ENCODE measurements at places on chromosomes 2 and 18.

DNA sequence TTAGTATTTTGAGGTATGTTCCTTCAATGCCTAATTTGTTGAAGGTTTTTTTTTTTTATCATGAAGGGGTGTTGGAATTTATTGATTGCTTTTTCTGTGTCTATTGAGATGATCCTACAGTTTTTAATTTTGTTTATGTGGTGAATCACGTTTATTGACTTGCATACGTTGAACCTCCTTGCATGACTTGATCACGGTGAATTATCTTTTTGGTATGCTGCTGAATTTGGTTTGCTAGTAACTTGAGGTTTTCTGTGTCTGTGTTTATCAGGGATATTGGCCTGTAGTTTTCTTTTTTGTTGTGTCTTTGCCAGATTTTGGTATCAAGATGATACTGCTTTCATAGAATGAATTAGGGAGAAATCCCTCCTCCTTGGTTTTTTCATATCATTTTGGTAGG is 23.9 kb downstream of the CLIP4 start:
- no peak for DNase-seq

DNA sequence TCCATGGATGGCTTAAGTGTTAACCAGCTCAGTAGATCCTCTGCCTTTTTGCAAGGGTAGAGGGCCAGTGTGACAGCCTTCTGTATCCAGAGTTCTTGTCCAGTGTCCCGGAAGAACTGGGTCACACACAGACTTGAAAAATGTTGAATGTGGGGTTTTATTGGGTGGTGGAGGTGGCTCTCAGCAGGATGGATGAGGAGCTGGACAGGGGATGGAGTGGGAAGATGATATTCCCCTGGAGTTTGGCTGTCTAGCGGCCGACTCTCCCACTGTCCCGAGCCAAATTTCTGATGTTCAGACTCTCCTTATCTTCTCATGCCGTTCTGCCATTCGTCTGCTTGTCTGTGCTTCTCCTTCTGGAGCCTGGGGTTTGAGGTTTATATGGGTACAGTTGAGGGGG is 72.6 kb downstream of the MYO3B start:
- DNase-seq: no peak

DNA sequence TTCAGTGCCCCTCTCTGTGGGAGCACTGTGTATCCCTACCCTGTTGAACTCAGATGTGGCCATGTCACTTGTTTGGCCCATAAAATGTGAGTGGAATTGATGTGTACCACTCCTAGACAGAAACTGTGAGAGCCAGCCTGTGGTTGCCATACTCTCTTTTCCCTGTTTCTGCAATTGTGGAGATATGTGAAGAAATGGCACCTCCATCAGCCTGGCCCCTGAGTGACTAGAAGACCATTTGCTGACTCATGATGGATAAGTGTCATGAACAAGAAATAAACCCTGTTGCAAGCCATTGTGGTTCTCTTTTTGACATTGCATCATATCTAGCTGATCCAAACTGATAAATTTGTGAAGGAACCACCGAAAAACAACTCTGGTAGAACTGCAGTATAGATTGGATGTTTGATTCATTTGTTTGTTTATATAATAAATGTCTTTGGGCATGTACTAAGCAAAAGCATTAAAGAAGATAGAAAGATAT is 214.5 kb upstream of the FBXO11 start:
- no peak for DNase-seq

- no peak for DNase-seq
Measured at GRCh38 chr2:3430740-3431490, 51.4 kb downstream of the TRAPPC12 start.

DNA sequence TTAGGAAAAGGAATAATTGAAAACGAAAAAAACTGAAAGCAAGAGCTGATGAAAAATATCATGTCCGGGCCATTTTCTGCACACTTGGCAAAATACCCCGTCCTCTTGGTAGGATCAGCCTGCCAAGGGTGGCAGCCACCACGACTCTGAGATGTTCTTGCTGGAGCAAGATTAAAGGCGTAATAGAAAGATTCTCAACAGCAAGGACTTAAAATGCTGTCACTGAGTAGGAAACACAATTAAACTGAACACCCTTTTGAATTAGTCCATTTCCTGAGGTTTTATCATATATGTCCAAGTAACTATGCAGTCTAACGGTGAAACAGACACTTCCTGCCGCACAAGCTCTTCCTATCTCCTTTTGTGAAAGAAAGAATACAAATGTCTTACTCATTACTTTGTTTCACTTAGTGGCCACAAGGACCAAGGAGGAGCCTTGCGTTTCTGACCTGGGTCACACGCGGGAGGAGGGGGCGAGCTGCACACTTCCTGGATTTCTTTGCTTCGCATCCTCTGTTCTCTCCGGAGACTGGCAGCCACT is 222.7 kb downstream of the PIEZO2 start:
- DNase-seq: no peak

DNA sequence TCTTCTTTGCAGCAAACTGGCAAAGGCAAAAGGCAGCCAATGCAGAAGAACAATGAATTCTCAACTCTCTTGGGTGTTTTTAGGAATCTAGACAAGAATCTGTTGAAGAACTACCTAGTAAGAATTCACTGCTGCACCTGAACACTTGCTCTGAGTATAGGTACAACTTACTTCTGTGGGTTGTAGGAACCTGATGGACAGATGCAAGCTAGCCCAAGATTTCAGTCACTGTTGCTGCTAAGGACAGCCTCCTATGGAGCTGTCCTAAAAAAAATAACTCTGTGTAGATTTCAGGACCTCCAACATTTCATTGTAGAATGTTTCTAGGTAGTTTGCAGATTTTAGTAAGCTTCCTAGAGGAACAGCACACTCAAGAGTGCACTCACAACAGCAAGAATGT is 363.5 kb downstream of the CBLN2 start:
- DNase-seq: no peak

GRCh38 chr2:239871481-239872435 is 153.4 kb downstream of the NDUFA10 start:
- no peak for DNase-seq

- DNase-seq: no peak
Measured at GRCh38 chr2:112055730-112056625, 909 bp downstream of the TMEM87B start.

DNA sequence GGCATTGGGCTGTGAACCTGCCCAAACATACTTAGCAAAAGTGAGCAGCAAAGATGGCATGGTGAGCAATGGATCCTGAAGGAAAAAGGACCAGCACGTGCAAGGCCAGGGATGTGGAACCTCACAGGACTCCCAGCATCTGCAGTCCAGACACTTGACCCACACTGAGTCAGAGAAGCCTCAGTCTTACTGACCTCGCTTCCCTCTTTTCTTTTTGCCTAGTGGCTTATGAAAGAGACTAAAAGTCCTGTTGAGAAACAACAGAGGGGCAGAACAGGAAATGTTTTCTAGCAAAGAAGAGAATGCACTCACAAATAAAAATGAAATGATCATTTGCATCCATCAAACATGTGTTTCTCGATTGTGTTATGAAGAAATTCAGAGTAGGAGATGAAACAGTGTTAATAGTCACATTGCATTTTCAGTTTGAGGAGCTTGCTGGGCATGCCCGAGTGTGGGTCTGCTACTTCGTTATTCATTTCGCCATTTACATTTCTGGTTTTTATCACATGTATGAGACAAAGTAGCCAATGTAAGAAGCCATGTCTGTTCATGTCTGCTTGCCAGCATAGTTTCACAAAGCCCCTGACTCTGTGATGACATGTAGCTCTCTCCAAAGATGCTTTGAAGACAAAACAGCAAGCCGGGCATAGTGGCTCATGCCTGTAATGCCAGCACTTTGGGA is 118.4 kb downstream of the INO80D start:
- DNase-seq: no peak

GRCh38 chr2:108621687-108622681 is 87.7 kb downstream of the LIMS1 start:
- no peak for DNase-seq

- no peak for DNase-seq
Measured at GRCh38 chr18:36017232-36017631, 44.8 kb downstream of the RMP24 start.

DNA sequence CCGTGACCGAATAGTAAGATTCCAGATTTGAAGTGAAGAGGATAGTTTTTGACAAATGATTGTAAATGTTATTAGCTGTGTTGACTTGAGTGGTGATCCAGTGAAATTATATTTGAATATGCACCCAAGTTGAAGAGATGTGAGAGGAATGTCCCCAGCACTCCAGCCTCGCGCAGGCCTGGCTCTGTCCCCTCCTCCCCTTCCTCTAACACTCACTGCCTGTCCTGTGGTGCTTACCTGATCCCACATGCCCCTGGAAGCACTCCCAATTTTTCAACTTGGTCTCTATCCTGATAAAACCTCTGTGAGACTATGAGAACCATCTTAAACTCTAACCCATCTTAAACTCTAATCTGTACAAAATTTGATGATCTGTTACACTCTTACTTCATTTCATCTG is 154.7 kb upstream of the LRP1B start:
- no peak for DNase-seq

DNA sequence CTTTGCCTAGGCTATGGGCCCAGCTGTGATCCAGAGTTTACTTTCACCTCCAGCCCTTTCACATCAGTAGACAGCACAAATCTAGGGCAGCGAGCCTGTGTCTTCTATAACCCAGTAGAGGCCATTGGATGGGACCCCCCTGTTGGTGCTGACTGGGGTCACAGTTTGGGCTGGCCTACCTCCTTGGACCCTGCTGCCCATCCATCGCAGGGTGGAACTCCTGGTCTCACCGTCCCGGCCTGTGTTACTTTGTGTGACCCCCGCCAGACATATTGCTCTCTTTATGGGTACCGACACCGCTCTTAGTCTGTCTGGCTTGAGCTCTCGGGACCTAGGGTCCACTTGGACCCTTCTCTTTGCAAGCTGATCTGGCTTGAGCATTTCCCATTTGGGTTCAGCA is 157.4 kb downstream of the CTIF start:
- no peak for DNase-seq

DNA sequence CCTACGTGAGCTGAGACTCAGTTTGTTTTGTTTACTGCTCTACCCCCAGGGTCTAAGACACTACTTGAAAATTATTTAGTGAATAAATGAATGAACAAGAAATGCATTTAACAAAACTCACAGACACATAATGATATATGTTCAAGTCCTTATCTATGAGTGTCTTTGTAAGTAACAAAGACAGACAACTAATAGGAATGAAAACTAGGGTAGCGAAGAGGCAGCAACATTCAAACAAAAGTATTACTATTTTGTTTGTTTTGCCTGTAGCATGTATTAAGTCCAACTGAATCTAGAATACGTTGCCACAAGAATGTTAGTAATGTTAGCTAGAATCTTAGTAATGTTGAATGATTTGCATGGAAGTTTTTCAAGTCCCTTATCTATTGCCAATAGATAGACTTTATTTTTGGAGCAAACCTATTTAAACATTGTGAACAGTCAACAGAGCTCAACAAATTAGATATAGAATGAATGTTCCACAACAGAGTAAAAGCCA is 144.8 kb upstream of the VWC2L start:
- no peak for DNase-seq

DNA sequence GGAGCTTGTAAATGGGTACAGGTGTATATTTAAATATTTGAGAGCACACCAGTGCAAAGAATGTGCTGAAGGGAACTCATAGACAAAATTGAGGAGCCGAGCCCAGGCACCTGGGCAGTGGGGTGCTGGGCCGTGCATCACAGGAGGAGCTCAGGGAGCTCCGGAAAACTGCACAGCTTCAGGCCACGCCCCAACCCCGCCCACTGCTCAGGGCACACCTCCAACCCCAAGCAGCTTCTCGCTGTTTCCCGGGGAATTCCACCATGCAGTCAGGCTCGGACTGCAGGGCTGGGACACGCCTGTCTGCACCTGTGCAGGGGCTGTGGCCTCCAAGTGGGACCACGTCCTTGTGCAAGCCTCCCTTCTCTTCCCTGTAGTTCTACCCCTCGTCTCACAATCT is 243.0 kb downstream of the HDAC4 start:
- DNase-seq: no peak

DNA sequence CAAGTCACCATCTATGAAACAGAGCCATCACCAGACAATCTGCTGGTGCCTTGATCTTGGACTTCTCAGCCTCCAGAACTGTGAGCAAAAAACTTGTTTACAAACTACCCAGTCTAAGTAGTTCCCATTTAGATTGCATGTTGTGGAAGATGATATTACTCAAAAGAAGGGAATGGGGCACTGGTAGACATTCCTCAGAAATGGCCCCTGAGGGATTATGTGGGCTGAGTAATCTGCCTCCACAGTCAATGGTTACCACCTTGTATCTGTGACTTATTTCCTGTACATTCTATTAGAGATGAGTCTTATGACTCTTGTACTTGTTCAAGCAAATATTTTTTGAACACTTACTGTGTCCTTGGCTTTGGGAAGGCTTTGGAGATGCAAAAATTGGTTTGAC is 160.4 kb downstream of the NUP35 start:
- no peak for DNase-seq

- DNase-seq: no peak
Measured at GRCh38 chr2:134296301-134296700, 42.4 kb downstream of the MGAT5 start.

GRCh38 chr2:11683476-11683875 is 13.5 kb upstream of the NTSR2 start:
- no peak for DNase-seq

DNA sequence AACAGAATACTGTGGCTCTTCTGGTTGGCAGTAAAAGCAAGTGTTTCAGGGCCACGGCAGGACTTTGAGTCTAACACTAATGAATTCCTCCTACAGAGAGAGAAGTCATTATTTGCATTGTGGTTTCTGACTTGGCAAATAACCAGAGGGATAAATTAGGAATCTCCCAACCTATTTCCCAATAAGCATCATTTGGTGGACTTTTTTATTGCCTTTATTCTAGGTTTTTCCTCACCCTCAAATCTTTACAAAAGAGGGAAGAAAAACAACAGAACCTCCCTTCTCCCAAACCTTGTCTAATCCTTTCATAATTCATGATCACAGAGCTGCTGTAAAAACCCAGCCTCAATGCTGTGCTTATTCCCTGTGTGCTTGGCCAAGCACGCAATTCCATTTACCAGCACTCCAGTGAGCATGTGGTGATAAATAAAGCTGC is 179.7 kb downstream of the AGPS start:
- no peak for DNase-seq

GRCh38 chr2:38442643-38443541 is 65.8 kb upstream of the ATL2 start:
- DNase-seq: no peak

DNA sequence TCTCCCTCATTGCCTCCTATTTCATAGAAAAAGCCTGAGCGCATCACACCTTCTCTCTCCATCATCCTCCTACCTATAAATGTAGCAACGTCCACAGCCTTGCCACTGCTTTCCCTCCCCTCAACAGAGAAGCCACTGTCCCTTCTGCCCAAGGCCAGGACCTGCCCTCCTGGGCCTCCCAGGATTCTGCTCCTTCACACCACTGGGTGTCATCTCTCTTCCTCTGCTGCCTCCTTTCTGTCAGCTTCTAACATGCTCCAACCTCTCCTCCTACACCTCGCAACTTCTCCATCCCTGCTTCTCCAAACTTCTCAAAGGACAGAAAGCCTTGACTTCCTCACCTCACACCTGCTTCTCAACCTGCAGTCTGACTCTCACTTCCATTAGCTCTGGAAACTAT is 21.2 kb upstream of the ME2 start:
- no peak for DNase-seq
